ELR (cell line): ENCODE measurements at places on chromosomes 12 and 14.

DNA sequence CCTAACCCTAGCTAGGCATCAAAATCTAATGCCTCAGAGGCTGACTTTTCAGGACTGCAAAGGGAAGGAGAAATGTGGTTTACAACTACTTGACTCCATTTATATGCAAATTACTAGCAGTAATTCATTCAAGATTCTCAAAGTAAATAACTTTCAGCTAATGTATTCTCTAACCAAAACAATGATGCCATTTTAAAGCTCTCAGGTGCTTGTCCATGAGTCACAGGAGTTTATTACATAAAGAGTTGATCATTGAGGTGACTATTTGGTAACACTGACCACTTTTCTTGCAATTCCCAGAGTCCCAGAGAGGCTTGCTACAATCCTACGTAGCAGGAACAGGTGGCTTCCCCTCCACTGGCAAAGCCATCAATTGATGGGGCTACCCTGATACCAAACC is 109.0 kb upstream of the SLC35F4 start:
- DNase-seq = no peak

DNA sequence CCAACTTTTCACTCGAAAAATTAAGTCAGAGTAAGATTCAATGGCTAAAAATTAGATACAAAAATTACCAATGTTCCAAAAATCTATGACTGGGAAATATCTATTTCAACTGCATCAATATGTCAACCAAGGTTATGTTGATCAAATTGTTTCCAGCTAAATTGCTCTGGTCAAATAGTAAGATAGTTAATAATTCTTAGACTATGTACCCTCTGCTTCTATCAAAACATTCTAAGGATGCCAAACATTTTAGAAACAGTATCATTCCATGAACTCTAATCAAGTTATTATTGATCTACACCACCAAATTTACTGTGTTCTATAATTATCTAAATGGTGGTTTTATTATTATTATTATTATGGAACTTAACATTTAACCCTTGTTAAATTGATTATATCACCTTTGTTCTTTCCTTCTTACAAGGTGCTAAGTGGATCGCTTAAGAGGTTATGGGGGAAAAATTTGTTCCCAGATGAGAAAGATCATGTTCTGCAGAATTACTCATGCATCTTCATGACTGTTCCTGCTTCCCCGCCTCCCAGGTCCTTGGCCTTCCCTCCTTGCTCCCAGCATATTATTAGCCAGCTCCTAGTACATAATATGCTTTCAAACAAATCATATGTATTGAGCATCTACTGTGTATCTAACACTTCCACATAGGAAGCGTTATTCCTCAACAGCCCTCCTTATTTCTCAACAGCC is 240.5 kb upstream of the KRR1 start:
- DNase-seq = peak; percentile 63

DNA sequence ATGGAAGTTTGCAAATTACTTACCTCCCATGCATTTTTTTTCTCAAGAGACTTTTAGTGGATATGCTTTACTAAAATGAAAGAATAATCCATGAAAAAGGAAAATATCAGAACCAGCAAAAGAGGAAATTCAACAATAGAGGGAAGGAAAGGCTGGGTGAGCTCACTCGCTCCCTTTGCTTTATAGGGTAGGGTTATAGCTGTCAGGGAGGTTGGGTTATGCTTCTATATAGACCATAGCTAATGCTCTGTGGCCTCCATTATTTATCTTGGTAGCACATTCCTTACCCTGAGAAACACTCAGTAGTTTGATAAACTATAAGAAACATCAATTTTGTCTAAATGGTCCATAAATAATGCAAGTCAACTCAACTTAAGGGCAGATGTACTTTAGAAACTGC is 215.9 kb upstream of the FAR2 start:
- no peak for DNase-seq

GRCh38 chr12:42140901-42141300 is 3.8 kb downstream of the GXYLT1 start:
- DNase-seq = peak; percentile 64

- DNase-seq = no peak
These were observed 27.0 kb downstream of the P2RX7 start for GRCh38 chr12:121159467-121160307.

GRCh38 chr12:129771238-129771637 is 132.6 kb downstream of the TMEM132D start:
- DNase-seq = no peak

GRCh38 chr12:114431902-114432301 is 26.0 kb upstream of the TBX5 start:
- no peak for DNase-seq

DNA sequence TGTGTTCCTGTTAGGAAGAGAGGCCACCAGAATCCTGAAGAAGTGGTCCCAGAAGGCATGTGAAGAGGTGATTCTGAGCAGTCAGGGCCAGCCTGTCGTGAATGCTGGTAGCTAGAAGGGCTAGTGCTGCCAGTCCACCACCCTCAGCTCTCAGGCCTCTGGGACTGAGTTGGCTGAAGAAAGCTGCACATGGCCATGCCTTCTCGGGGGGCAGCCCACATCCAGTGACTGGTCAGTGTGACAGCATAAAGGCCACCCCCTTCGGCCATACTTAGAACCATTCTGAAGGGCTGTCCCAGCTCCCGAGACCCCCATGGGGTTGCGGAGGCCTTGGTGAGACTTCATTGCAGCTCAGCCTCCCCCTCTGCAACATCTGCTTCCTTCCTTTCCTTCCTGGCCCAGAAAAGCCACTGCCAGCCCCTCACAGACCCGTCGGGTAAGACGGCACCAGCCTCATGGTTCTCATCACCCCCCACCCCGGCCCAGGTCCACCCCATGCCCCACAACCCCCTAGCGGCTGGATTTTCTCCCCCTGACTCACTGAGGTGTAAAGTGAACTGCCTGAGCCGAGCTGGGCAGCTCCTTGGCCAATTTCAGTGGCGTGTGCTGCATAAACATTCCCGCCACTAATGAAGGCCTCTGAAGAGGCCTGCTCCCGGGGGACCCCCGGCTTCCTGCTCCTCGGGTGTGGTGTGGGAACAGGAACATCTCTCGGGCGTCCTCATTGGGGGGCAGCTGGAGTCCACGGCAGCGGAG is 49.5 kb upstream of the DIO3 start:
- no peak for DNase-seq

GRCh38 chr12:39426636-39427240 is 16.2 kb downstream of the KIF21A start:
- peak; percentile 61 for DNase-seq

DNA sequence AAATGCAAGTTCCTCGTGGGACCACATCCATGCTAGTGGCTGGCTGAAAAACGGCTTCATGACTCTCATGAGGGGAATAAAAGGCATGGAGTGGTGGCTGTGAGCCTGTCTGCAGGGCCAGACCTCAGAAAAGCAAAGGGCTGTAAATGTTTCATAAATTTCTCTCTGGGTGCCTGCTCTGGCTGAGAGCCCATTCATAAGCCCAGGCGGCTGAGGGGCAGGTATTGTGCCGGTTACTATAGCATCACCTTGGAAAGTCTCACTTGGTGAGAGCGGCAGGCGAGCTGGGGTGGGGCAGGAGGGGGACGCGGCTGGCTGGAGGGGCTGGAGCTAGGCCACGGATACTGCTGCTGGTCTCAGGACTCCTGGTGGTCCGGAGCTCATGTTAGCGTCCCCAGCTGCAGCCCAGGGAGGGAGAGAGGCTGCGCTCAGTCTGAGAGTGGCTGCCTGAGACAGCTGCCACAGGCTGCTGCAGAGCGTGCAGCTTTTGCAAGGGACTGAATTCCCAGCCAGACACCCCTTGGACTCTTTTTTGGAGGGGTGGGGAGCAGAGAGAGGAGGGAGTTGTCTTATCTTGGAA is at the start of gene SLC17A8:
Gene SLC17A8, plus strand, starts transcription at position 431 of the 580 bp plus-strand sequence. CDS start 318 bp downstream, outside the sequence.
- no peak for DNase-seq

GRCh38 chr12:40942326-40942725 is 245.8 kb upstream of the PDZRN4 start:
- DNase-seq = no peak

GRCh38 chr12:107912421-107913004 is 138.0 kb downstream of the ASCL4 start:
- DNase-seq = peak; percentile 30

- no peak for DNase-seq
These were observed at the start of gene OR4K13 for GRCh38 chr14:20035938-20036337. TSS of gene OR4K13 (minus strand) at chr14:20036038. CDS start at chr14:20034758, 1,280 bp downstream.

GRCh38 chr12:79455286-79455685 is 235.5 kb downstream of the PAWR start:
- DNase-seq = no peak

DNA sequence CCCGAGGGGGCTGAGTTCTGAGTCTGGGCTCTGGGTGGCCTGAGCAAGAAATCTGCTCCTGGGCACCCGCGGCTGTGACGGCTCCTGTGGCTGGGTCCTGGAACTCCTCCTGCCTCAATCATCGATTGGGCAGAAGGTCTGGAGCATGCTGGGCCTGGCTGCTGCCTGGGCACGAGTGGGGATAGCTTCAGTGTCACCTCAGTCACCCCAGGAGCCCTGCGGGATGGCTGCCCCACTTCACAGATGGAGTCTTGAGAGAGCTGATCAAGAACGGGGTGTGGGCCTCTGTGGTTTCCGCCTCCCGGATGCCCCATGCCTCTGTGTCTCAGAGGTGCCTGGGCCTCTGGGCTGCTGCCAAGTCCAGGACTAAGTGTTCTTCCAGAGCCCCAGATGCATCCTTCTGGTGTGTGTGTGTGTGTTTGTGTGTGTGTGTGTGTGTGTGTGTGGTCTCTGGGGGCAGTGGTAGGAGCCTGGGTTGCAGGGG is 185.6 kb upstream of the C14orf180 start:
- DNase-seq = no peak

- no peak for DNase-seq
These were observed 26.9 kb upstream of the CPNE8 start for GRCh38 chr12:38932320-38932719.

GRCh38 chr12:90015228-90015627 is 306.6 kb upstream of the ATP2B1 start:
- no peak for DNase-seq

- peak; percentile 20 for DNase-seq
These were observed 776 bp downstream of the BMP4 start for GRCh38 chr14:53955671-53956426.

DNA sequence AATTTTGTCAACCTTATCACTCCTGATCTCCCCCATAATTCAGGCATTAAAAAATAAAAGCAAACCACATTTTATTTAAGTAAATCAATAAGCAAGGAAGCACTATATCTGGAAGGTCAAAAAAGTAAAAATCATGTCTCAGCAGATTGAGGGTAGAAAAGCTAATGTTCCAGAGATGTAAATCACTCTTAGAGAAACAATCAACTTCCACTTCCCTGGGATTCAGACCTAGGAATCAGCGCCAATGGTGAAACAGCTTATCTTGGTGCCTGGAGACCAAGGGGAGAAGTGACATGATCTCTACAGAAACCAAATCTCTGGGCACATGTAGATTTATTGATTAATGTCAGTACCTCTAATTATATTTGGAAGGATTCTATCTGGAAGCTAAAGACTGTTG is 10.9 kb upstream of the SNX6 start:
- DNase-seq = no peak

- peak; percentile 68 for DNase-seq
These were observed 7.6 kb upstream of the PFDN5 start for GRCh38 chr12:53287741-53288216.

GRCh38 chr12:56768424-56768823 is 5.3 kb downstream of the HSD17B6 start:
- no peak for DNase-seq

- peak; percentile 67 for DNase-seq
These were observed 110.5 kb downstream of the ASCL4 start for GRCh38 chr12:107884769-107885694.

- DNase-seq = no peak
These were observed 247.0 kb downstream of the PHLDA1 start for GRCh38 chr12:75784591-75784990.

- DNase-seq = peak; percentile 5
These were observed 276.2 kb downstream of the SSPN start for GRCh38 chr12:26471560-26471959.

- peak; percentile 21 for DNase-seq
These were observed 16.1 kb downstream of the KLRF1 start for GRCh38 chr12:9843407-9843806.

DNA sequence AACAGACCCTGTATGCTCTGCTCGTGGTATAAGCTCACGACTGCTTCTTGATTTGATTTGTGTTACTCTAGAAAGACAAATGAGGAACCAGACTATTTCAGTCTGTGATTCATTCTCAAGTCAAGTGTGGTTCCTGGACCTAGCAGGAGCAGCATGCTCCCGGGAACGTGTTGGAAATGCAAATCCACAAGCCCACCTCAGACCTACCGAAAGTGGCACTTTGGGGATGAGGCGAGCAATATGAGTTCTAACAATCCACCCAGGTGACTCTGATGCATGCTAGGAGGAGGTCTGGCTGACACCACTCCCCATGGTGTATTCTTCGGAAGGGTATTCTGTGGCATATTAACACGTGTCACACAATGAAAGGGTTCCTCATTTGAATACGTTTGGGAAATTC is 59.5 kb upstream of the TMX1 start:
- no peak for DNase-seq

DNA sequence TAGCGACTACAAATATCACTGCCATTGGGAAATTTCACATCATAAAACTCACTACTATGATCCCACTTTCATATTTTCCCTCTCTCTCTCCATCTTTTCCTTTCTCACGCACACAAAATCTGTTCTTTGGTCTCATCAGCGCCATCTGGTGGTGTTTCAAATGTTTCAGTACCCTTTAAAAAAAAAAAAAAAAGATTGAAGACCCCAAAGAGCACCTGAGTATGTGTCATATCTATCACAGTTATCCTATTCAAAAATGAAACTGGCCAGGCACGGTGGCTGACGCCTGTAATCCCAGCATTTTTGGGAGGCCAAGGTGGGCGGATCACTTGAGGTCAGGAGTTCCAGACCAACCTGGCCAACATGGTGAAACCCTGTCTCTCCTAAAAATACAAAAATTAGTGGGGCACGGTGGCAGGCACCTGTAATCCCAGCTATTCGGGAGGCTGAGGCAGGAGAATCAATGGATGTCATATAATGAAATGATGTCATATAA is 72.4 kb downstream of the TTC9 start:
- DNase-seq = peak; percentile 75

- DNase-seq = no peak
These were observed 176.1 kb downstream of the IPO8 start for GRCh38 chr12:30519535-30519934.

GRCh38 chr12:131024026-131024425 is 70.3 kb downstream of the ADGRD1 start:
- no peak for DNase-seq

DNA sequence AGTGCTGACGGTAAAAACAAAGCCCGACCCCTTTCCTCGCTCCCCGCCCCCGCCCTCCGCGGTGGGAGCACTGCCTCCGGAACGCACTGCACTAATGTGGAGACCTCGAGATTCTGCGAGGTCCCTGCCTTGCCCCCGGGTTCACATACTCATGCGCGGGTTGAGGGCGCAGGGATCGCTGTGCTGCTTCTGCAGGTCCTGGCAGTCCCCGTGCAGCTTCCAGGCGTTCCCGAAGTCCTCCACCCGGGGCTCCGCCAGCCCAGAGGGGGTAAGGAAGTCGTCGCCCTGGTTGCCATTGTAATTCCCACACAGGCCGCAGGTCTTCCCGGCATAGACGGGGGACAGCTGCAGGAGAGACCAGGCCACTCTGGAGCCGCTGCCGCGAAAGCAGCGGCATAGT is 66.8 kb downstream of the VWF start:
- no peak for DNase-seq
